Tibial artery (tissue), 4 donors: ENCODE measurements at places on chromosomes 16 and 17.
A peak's percentile ranks its signal among the peaks of the same experiment; 100 is the strongest.

DNA sequence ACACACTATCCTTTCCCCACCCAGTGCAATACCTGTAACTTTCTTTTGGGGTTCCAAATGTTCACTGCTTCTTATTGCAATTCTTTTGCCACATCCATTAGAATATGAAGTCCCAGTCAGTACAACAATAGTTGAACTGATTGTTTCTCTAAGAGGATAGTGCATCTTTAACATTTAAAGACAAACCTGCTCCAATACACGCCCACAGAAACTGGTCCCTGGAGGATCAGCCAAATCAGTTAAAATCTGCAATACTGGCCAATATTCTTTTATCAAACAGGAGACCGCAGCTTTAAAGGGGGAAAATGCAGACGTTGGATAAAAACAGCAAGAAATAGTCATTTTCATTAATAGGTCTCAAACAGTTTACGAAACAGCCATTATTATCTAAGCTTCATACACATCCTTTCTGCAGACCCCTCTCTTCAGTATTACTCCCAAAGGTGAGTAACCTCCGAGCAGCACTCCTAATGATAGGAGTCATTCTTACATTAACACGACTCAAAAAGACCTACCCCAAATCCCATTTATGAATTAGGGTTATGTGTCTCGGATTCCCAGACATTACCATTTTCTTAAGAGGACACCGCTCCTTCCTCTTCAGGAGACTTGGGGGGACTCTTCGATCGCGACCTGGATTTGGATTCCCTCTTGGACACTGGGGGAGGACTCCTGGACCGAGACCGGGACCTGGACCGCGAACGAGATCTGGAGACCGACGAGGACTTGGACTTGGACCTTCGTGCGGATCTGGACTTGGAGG, 1.4 kb downstream of the SRSF2 start:
- H3K27ac ChIP-seq, result peak overlapping the region; percentile 100
- H3K4me3 ChIP-seq, result peak overlapping the region; percentile 99
- peaks cover 73% of the 10 kb centered on the region for H3K4me1 ChIP-seq
- no peaks in the 10 kb centered on the region for H3K27me3 ChIP-seq
- no peak for DNase-seq

DNA sequence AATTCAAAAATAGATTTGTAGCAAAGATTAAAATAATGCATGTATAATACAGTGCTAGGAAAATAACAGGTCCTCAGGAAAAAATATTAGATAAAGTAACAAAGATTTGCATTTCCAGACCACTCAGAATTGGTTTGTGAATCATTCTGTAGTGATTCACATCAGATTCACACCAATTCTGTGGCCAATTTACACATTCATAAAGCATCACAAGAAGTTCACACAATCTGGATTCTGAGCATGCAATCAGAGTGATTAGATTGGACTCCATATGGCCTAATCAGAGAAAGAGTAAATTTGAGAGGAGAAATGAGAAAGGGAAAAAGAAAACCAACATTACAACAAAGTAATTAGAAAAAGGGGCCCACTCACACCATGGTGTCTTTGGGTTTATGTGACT, 36.0 kb upstream of the SLC47A1 start:
- no peaks in the 10 kb centered on the region for H3K27me3 ChIP-seq
- no peaks in the 10 kb centered on the region for H3K4me1 ChIP-seq
- H3K36me3 ChIP-seq, result no peaks in the 10 kb centered on the region
- H3K4me3 ChIP-seq, result no peak overlapping the region
- no peak overlapping the region for H3K27ac ChIP-seq

DNA sequence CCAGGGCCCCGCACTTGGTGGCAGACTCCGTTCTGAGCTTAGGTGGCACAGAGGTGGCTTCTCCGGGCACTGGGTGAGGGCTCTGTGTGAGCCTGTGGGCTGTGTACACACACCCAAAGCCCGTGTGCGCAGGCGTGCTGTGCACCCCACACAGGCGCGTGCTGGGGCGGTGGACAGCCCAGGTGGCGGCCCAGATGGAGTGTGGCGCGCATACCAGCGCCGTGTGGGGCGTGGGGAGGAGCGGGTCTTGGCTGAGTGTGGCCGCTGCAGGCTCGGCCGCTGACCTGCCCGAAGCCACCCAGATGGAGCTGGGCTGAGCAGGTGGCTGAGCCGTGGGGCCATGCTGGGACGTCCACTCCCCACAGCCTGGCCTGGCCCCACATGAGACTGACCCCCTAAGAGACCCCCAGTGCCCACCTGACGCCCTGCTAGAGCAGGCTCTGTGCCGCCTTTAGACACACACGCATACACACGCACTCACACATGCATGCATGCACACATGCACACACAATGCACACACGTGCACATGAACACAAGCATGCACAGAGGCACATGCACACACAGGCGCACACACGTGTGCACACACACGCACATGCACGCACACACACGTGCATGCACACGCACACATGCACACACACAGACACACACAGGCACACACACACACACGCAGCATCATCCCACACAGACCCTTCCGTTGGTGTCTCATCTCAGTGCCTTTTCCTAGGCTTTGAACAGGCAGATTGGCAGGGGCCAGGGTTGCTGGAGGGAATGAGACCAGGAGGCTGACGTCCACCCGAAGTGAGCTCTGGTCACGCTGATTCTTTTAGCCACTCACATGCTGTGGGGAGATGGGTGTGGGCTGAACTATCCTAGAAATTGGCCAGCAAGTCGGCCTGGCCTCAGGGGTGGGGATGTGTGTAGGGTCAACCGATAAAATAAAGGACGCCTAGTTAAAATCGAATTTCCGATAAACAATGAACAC, 2.1 kb downstream of the PRR35 start:
- DNase-seq, result no peak
- H3K4me3 ChIP-seq, result no peak overlapping the region
- no peak overlapping the region for H3K27ac ChIP-seq
- H3K36me3 ChIP-seq, result no peaks in the 10 kb centered on the region

- peak; percentile 42 for DNase-seq
- H3K27me3 ChIP-seq, result no peaks in the 10 kb centered on the region
- no peak overlapping the region for H3K27ac ChIP-seq
- no peaks in the 10 kb centered on the region for H3K4me1 ChIP-seq
- no peaks in the 10 kb centered on the region for H3K36me3 ChIP-seq
Measured at GRCh38 chr17:77892469-77893143, 65.9 kb upstream of the TNRC6C start.

GRCh38 chr16:81873843-81874752, 95.0 kb downstream of the PLCG2 start:
- H3K36me3 ChIP-seq, result no peaks in the 10 kb centered on the region
- no peak overlapping the region for H3K27ac ChIP-seq
- no peak overlapping the region for H3K4me3 ChIP-seq
- H3K27me3 ChIP-seq, result no peaks in the 10 kb centered on the region
- DNase-seq, result no peak
- H3K4me1 ChIP-seq, result no peaks in the 10 kb centered on the region

- no peak overlapping the region for H3K4me3 ChIP-seq
- H3K27ac ChIP-seq, result no peak overlapping the region
- no peaks in the 10 kb centered on the region for H3K27me3 ChIP-seq
- DNase-seq, result no peak
- no peaks in the 10 kb centered on the region for H3K4me1 ChIP-seq
Measured at GRCh38 chr17:47741793-47742145, 8.7 kb downstream of the TBX21 start.

- peak; percentile 60 for DNase-seq
- H3K36me3 ChIP-seq, result no peaks in the 10 kb centered on the region
- peak overlapping the region; percentile 70 for H3K27ac ChIP-seq
- H3K4me3 ChIP-seq, result no peak overlapping the region
- H3K4me1 ChIP-seq, result peaks cover 58% of the 10 kb centered on the region
- no peaks in the 10 kb centered on the region for H3K27me3 ChIP-seq
Measured at GRCh38 chr16:56262148-56262547, 70.9 kb downstream of the GNAO1 start.

- no peaks in the 10 kb centered on the region for H3K4me1 ChIP-seq
- no peaks in the 10 kb centered on the region for H3K27me3 ChIP-seq
- H3K36me3 ChIP-seq, result no peaks in the 10 kb centered on the region
- DNase-seq, result no peak
- no peak overlapping the region for H3K27ac ChIP-seq
Measured at GRCh38 chr16:5738586-5738985, 641.0 kb upstream of the EEF2KMT start.

DNA sequence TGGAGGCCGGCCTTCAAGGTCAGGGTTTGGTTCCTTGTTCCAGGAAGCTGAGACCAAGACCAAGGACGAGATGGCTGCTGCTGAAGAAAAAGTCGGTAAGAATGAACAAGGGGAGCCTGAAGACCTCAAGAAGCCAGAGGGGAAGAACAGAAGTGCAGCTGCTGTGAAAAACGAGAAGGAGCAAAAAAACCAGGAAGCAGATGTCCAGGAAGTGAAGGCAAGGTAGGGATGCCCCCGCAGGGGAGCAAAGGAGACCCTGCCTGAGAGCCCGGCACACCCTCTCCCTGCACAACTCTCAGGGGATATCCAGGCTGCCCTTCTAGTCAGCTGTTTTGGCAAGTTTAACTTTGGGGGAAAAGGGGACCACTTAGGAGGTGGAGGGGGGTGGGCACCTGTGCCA, 29.0 kb downstream of the RNF213 start:
- H3K4me1 ChIP-seq, result no peaks in the 10 kb centered on the region
- no peak overlapping the region for H3K27ac ChIP-seq
- no peak overlapping the region for H3K4me3 ChIP-seq
- H3K36me3 ChIP-seq, result peaks cover 98% of the 10 kb centered on the region
- H3K27me3 ChIP-seq, result no peaks in the 10 kb centered on the region

DNA sequence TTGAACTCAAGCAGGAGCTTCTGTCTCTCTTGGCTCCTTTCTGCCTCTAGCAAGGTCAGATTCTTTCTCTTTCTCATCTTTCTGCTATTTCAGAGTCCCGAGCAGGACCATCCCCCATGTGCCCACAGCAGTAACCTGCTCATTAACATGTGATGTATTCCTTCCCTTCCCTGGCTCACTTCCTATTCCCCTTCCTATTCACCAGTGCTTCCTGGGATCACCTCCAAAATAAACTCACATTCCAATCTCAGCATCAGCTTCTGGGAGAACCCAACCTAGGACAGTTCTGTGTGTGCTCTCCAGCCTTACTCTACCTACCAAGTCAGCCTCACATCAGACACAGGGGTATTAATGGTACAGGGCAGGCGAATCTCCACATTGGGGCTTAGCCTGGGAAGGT, 546.4 kb upstream of the SALL1 start:
- H3K36me3 ChIP-seq, result no peaks in the 10 kb centered on the region
- H3K27me3 ChIP-seq, result no peaks in the 10 kb centered on the region
- no peak for DNase-seq
- H3K4me3 ChIP-seq, result no peak overlapping the region
- no peaks in the 10 kb centered on the region for H3K4me1 ChIP-seq

- H3K4me1 ChIP-seq, result peaks cover 4% of the 10 kb centered on the region
- H3K27ac ChIP-seq, result no peak overlapping the region
- H3K4me3 ChIP-seq, result no peak overlapping the region
- H3K27me3 ChIP-seq, result no peaks in the 10 kb centered on the region
- DNase-seq, result peak; percentile 83
- H3K36me3 ChIP-seq, result peaks cover 83% of the 10 kb centered on the region
Measured at GRCh38 chr16:89115216-89115861, 21.7 kb downstream of the ACSF3 start.

GRCh38 chr16:22070361-22071330, 21.7 kb upstream of the VWA3A start:
- H3K27ac ChIP-seq, result peak overlapping the region; percentile 21
- no peak for DNase-seq
- no peaks in the 10 kb centered on the region for H3K36me3 ChIP-seq
- H3K27me3 ChIP-seq, result no peaks in the 10 kb centered on the region
- H3K4me1 ChIP-seq, result peaks cover 6% of the 10 kb centered on the region

DNA sequence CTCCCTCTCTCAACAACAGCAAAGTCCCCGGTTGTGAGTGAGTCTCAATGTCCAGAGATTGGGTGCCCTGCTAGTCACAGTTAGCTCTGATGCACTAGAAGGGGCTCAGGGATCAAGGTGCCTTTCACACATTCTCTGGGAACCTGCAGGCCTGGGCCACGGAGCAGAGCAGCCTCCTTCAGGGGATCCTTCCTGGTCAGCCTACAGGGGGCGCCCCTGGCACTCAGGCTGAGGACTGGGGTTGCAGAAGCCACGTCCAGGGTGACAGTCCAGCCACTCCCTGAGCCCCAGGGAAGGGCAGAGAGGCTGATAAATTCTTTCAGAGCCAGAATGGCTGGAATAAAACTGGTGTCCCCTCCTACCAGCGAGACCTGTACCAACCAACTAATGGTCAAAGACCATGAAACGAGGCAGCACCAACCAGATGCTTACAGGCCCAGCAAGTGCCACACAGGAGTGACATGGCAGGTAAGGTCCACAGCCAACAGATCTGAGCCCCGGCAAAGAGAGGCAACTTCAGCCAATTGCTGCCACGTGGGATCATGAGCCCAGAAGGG, 43.5 kb downstream of the ST3GAL2 start:
- H3K4me1 ChIP-seq, result no peaks in the 10 kb centered on the region
- H3K27ac ChIP-seq, result no peak overlapping the region
- DNase-seq, result peak; percentile 32
- no peaks in the 10 kb centered on the region for H3K27me3 ChIP-seq
- H3K36me3 ChIP-seq, result peaks cover 49% of the 10 kb centered on the region
